Gastrocnemius medialis (tissue), 4 donors: ENCODE measurements at places on chromosomes 16 and 17. TPM values are rescaled to one million over a fixed set of nuclear protein-coding genes. Genes with fewer than 3 reads are reported as not detected.

GRCh38 chr17:76369379-76369778, 15.0 kb upstream of the SPHK1 start:
- H3K27me3 ChIP-seq = no peaks in the 10 kb centered on the region
- H3K27ac ChIP-seq = no peak overlapping the region
- DNase-seq = no peak

MT4 gene
- not detected for total RNA-seq

DNA sequence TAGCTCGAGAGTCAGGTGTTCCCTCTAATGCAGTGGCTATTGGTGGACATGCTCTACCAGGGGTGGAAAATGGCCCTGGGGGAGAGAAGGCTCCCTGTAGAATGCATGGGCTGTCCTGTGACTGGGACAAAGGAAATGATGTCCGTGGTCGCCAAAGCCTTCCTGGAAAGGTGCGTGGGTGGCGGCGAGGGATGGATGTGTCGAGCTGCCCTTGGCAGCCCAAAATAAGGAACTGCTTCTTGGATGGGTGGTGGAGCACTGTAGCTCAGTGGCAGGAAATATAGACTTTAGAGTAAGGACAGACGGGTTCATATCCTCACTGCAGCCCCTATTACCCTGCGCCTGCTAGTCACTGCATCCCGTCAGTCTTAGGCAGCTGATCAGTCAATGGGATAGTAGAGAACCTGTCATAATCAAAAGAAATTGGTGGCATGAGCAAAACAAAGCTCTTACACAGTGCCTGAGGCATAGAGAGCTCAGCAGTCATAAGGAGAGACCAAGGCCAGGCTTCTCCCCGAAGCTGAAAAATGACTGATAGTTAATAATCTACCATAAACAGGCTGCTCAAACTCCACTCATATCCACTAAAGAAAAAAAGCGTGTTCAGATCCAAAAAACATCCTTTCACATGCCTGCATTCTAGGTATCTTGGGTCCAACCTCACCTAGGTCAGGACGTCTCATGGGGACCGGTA, 123.5 kb upstream of the PLCG2 start:
- no peak overlapping the region for H3K27ac ChIP-seq
- no peak overlapping the region for H3K4me3 ChIP-seq
- DNase-seq = no peak

SEPTIN12 gene
- total RNA-seq = not detected

CACNG4 gene
- total RNA-seq = not detected

CCDC40 gene
- 1.5 TPM for total RNA-seq

- H3K4me3 ChIP-seq = no peak overlapping the region
- H3K4me1 ChIP-seq = peaks cover 8% of the 10 kb centered on the region
- DNase-seq = no peak
- no peaks in the 10 kb centered on the region for H3K36me3 ChIP-seq
- no peaks in the 10 kb centered on the region for H3K27me3 ChIP-seq
- H3K27ac ChIP-seq = no peak overlapping the region
These were observed 199.0 kb upstream of the SOX9 start for GRCh38 chr17:71921796-71922195.

DNA sequence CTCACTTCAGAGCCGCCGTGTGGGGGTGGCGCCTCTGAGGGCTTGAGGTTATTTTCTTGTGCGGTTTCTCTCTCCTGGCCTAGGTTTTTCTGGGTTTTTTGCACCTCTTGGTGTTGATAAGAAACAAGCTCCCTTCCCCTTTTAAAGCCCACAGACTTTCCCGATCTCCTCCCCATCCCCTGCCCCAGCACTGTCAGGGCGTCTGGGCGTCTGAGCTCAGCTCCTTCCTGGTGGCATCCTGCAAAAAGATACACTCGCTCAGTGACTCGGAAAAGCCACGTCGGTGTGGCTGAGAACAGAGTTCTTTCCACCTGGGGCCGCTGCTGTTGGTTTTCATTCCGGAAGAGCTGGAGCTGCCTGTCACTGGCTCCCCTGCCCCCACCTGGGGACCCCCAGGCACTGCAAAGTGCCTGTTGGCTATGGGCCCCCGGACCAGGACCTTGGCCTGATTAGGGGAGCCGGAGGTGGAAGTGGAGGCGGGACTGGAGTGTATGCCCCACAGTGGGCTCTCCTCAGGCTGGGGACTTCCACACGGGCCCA, 14.5 kb downstream of the BAIAP2 start:
- no peaks in the 10 kb centered on the region for H3K36me3 ChIP-seq
- no peaks in the 10 kb centered on the region for H3K27me3 ChIP-seq
- H3K4me1 ChIP-seq = peaks cover 18% of the 10 kb centered on the region
- peak overlapping the region; percentile 74 for H3K27ac ChIP-seq

DNA sequence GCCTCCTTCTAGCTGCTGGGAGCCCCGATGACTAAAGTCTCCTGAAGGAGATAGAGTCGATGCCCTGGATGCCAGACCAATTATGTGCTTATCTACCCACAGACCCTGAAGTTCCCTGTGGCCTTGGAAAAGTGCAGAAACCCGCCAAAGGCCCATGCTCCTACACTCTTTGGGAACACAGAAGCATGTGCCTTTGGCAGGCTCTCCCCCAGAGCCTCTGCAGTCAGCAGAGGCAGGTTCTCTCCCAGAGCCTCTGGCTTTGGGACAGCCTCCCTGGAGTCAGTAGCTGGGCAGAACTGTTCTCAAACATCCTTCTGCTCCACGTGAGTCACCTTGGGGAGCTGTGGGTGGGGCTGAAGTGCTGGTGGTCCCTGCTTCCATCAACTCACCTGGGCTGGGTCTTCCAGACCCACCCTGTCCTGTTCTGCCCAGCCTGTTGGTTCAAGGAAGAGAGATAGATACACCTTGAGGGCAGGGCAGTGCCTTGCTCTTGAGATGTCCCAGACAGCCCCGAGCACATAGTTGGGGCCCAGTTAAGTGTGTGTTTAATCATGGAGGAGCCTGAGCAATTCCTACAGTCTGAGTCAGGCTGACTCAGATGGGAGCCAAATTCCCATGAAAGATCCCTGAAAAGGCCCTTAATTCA, 3.2 kb upstream of the CDK5RAP3 start:
- H3K4me1 ChIP-seq = peaks cover 6% of the 10 kb centered on the region
- H3K36me3 ChIP-seq = no peaks in the 10 kb centered on the region
- H3K27me3 ChIP-seq = no peaks in the 10 kb centered on the region

DNA sequence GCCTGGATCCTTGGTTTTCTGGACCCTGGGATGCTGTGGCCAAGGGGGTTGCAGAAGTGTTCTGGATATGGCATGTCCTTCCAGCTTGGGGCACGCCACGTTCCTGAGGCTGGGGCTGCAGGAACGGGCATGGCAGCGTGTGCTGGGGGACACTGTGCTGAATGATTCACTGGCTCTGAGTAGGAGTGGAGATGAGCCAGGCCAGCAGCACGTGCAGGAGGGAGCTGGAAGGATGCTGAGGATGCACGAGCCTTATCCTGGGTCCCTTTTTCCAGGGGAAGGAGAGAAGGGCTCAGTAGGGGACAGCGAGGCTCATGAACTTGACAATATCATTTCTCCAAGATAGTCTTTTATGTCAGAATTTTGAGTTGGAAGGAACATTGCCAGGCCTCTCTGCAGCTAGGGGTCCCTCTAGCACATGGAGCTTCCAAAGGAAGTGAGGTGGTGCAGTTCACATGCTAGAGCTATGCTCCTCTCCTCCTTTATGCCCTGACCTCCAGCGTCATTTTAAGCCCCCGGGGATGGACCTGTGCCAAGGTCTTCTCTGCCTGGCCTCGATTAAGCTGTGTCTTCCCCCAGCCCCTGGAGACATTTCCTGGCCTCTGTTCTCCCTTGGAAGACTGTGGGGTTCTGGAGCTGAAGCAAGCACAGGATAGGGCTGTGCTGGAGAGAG, 125.9 kb downstream of the OR1D5 start:
- H3K27ac ChIP-seq = no peak overlapping the region
- DNase-seq = no peak
- H3K4me3 ChIP-seq = no peak overlapping the region
- H3K27me3 ChIP-seq = peaks cover 6% of the 10 kb centered on the region

GRCh38 chr17:4165301-4166010, 22.5 kb downstream of the CYB5D2 start:
- peaks cover 51% of the 10 kb centered on the region for H3K4me1 ChIP-seq
- no peak for DNase-seq
- no peak overlapping the region for H3K4me3 ChIP-seq
- H3K36me3 ChIP-seq = peaks cover 45% of the 10 kb centered on the region
- no peaks in the 10 kb centered on the region for H3K27me3 ChIP-seq

KIFC3 gene
- total RNA-seq = 2.6 TPM

- H3K4me1 ChIP-seq = no peaks in the 10 kb centered on the region
- DNase-seq = no peak
These were observed 135.8 kb downstream of the TRIM37 start for GRCh38 chr17:58970609-58971450.

DNA sequence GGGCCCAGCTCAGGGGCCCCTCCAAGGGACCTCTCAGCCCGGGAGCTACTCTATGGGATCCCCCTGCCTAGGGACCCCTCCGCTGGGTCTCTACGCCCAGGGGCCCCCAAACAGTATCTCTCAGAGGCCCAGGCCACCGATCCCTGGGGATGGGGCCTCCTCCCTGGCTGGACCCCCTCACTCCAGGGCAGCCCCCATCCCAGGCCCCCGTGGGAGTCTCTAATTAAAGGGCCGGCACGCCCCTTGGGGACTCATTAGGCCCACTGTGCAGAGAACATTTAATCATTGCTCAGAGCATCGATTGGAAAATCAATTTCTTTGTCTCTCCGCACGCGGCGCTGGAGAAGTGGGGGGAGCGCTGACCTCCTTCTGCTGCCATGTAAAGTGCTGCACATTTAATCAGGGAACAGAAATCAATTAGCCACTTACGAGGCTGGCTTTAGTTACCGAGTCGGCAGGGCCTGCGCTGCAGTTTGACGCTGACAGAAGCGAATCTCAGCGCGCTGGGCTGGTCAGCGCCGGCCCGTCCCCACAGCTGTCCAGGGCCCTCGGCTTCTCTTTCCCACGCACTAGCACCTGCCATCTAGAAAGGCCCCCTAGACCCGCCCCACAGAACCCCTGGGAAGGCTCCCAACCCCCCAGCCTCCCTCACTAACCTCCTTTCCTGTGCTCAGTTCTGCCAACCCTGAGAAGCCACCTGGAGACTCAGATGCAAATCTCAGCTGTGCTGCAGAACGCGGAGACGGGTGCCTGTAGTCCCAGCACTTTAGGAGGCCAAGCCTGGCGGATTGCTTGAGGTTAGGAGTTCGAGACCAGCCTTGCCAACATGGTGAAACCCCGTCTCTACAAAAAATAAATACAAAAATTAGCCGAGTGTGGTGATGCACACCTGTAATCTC, 20.2 kb upstream of the C1QL1 start:
- no peaks in the 10 kb centered on the region for H3K36me3 ChIP-seq
- H3K27ac ChIP-seq = no peak overlapping the region
- no peaks in the 10 kb centered on the region for H3K4me1 ChIP-seq
- no peak overlapping the region for H3K4me3 ChIP-seq
- DNase-seq = no peak

ACSM2A gene
- 0.23 TPM for total RNA-seq

DNA sequence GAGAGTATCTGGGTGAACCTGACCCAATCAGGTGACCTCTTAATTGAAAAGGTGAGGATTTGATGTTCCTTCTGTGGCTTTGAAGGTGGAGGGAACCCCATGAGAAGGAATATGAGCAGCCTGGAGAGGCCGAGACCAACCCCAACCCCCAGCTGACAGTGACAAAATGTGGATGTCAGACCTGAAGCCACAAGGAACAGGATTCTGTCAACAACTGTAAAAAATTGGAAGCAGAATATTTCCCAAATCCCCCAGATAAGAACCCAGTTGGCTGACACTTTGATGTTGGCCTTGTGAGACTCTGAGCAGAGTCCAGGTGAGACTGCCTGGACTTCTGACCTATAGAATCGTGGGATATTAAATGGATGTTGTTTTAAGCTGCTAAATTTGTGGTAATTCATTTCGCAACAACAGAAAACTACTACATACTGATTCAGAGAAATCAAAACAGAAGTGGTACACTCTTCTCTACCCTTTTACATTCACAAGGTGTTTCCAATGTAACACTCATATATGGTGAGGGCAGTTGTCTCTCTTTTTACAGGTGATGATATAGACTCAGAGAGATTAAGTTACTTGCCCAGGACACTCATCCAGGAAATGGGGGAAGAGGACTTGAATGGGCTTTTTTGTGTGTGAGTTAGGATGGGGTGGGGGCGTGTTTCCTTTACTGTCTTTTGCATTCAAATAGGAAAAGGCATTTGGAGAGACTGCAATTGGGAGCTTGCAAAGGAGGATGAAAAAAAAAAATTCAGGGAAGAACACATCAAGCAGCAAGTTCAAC, 29.8 kb upstream of the SALL1 start:
- no peaks in the 10 kb centered on the region for H3K36me3 ChIP-seq
- H3K4me1 ChIP-seq = no peaks in the 10 kb centered on the region
- H3K4me3 ChIP-seq = no peak overlapping the region
- no peak overlapping the region for H3K27ac ChIP-seq
- no peak for DNase-seq

TAT gene
- 1.9 TPM for total RNA-seq

PRR15L gene
- not detected for total RNA-seq

- no peak overlapping the region for H3K4me3 ChIP-seq
- no peaks in the 10 kb centered on the region for H3K36me3 ChIP-seq
- no peak overlapping the region for H3K27ac ChIP-seq
- no peaks in the 10 kb centered on the region for H3K4me1 ChIP-seq
These were observed 6.7 kb downstream of the HS3ST3A1 start for GRCh38 chr17:13594762-13595598.

- peak; percentile 95 for DNase-seq
- H3K4me3 ChIP-seq = no peak overlapping the region
- peaks cover 16% of the 10 kb centered on the region for H3K4me1 ChIP-seq
- H3K27ac ChIP-seq = peak overlapping the region; percentile 84
- no peaks in the 10 kb centered on the region for H3K36me3 ChIP-seq
These were observed 23.1 kb downstream of the STAT5A start for GRCh38 chr17:42311240-42312034.

GRCh38 chr17:4956493-4957061, 5.7 kb downstream of the ENO3 start:
- peak overlapping the region; percentile 96 for H3K27ac ChIP-seq
- H3K27me3 ChIP-seq = no peaks in the 10 kb centered on the region
- no peak for DNase-seq
- H3K4me3 ChIP-seq = no peak overlapping the region
- H3K36me3 ChIP-seq = peaks cover 29% of the 10 kb centered on the region

GRCh38 chr16:22912654-22913053, 98.7 kb downstream of the HS3ST2 start:
- H3K36me3 ChIP-seq = no peaks in the 10 kb centered on the region
- DNase-seq = no peak
- H3K27me3 ChIP-seq = no peaks in the 10 kb centered on the region
- no peaks in the 10 kb centered on the region for H3K4me1 ChIP-seq
- no peak overlapping the region for H3K4me3 ChIP-seq

DNA sequence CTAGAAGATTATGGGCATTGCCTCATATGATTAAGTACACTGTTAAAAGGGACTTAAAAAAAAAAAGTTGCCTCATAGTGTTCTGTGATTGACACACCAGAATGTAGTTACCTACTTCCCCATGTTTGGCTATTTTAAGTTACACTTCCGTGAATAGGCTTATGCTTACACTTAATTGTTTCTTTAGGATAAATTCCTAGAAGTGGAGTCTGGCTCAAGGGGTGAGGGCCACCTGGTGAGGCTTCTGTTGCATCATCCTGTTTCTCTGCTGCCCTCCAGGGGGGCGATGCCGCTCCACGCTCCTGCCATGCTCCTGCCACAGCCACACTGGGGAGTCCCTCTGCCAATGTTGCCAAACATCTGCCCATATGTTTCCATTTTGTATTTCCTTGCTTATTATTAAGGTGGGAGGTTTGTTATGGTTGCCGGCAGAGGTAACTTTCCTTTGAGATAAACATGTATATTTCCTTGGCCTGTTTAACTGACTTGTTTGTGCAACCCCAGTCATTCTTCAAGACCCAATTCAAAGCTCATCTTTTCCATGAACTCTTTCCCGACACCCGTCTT, 73.1 kb downstream of the KSR1 start:
- no peaks in the 10 kb centered on the region for H3K4me1 ChIP-seq
- DNase-seq = no peak
- H3K36me3 ChIP-seq = no peaks in the 10 kb centered on the region
- H3K27ac ChIP-seq = no peak overlapping the region
- H3K27me3 ChIP-seq = no peaks in the 10 kb centered on the region
- no peak overlapping the region for H3K4me3 ChIP-seq

KRTAP1-5 gene
- total RNA-seq = not detected
